ENCODE measurements at places on chromosomes 7 and 10. TPM values are rescaled to one million over a fixed set of nuclear protein-coding genes. Genes with fewer than 3 reads are reported as not detected.

Gene ENO4
- polyA plus RNA-seq = 0.16 TPM

Gene PKD1L1
- polyA plus RNA-seq = 0.10 TPM

Gene XRCC2
- 0.09 TPM for polyA plus RNA-seq

Gene GJD4
- polyA plus RNA-seq = not detected

Gene IFIT1B
- not detected for polyA plus RNA-seq

Gene FAM237B
- polyA plus RNA-seq = not detected

Gene C10orf62
- not detected for polyA plus RNA-seq

Gene ZNF22
- 34.4 TPM for polyA plus RNA-seq

Gene HABP2
- polyA plus RNA-seq = 5.2 TPM

Gene CSTF2T
- polyA plus RNA-seq = 6.6 TPM

Gene OR9A2
- polyA plus RNA-seq = not detected

Gene NCF1
- polyA plus RNA-seq = 7.0 TPM

Gene ELMO1
- 22.4 TPM for polyA plus RNA-seq

Gene ASAH2B
- 1.9 TPM for polyA plus RNA-seq

Gene EPHA1
- not detected for polyA plus RNA-seq

Gene ALOX5
- polyA plus RNA-seq = 11.7 TPM

Gene GBX1
- polyA plus RNA-seq = not detected

Gene ADARB2
- polyA plus RNA-seq = 0.56 TPM

Gene SOSTDC1
- polyA plus RNA-seq = 0.45 TPM

Gene TSPAN33
- 9.2 TPM for polyA plus RNA-seq
